Coronary artery (tissue), 2 donors: ENCODE measurements at places on chromosomes 1 and 21.
A peak's percentile ranks its signal among the peaks of the same experiment; 100 is the strongest.

- no peak for DNase-seq
These were observed 30.0 kb downstream of the ZBTB17 start for GRCh38 chr1:15945832-15946448.

DNA sequence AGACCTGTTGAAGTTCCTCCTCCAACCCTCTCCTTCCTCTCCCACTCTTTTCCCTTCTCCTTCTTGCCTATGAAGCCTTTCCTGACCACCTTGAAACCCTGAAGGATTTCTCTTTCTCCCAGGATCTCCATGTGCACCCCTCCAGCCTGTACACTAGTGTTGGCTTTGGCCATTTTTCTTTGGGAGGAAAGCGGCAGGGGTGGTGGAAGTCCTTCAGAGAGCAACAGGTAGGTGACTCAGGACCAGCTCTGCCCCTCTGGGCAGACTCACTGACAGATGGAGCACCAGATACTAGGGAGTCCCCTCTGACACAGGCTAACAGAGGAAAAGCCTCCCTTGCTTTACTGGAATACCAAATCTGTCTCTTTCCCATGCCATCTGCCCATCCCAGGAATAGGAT is 4.6 kb downstream of the SLC26A9 start:
- DNase-seq = no peak

- DNase-seq = no peak
These were observed 1.1 kb downstream of the ICMT start for GRCh38 chr1:6234502-6235295.

DNA sequence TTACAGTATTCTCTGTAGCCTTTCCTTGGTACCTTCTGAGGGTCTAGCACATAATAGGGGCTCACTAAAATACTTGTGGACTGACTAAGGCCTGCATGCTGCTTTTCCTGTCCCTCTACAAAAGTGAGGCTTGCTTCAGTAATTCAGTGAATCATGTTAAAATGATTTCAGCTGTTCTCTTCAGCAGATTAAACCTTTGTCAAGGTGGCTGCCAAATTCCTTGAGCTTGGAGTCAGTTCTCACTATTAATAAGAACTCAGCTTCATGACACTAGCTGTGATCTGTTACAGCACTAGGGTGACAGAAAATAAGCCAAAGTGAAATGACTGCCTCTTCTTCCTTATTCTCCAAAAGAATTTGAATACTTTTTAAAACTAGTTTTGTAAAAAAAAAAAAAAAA is 128.8 kb downstream of the KCNN3 start:
- no peak for DNase-seq

- DNase-seq = peak; percentile 53
These were observed 245.4 kb downstream of the TNR start for GRCh38 chr1:175498002-175498401.

GRCh38 chr1:91876040-91876470 is 9.9 kb downstream of the TGFBR3 start:
- DNase-seq = no peak
